ENCODE measurements at places on chromosomes 3 and 15. TPM values are rescaled to one million over a fixed set of nuclear protein-coding genes. Genes with fewer than 3 reads are reported as not detected.

ACP3 gene
- total RNA-seq, result not detected

WDR48 gene
- total RNA-seq, result 22.5 TPM

SLC38A3 gene
- not detected for total RNA-seq

QARS1 gene
- 250 TPM for total RNA-seq

GOLGA6L4 gene
- total RNA-seq, result 0.99 TPM

ST6GAL1 gene
- 109 TPM for total RNA-seq

SLC49A4 gene
- 1.5 TPM for total RNA-seq

IL17RE gene
- 1.3 TPM for total RNA-seq

HYKK gene
- total RNA-seq, result 1.5 TPM

IL17RD gene
- not detected for total RNA-seq

SLCO2A1 gene
- total RNA-seq, result not detected

NLGN1 gene
- total RNA-seq, result not detected

MCF2L2 gene
- total RNA-seq, result 7.2 TPM

DUSP7 gene
- 39.1 TPM for total RNA-seq

EIF5A2 gene
- 10.8 TPM for total RNA-seq

CD200R1 gene
- total RNA-seq, result 6.4 TPM

SNRPA1 gene
- total RNA-seq, result 144 TPM

LRRC15 gene
- total RNA-seq, result not detected

GSK3B gene
- 40.0 TPM for total RNA-seq

SYNPR gene
- not detected for total RNA-seq

EPB42 gene
- total RNA-seq, result not detected

SNAP23 gene
- 49.0 TPM for total RNA-seq

ADGRG7 gene
- total RNA-seq, result 27.0 TPM

KLHL25 gene
- total RNA-seq, result 5.3 TPM

MRPL46 gene
- 28.8 TPM for total RNA-seq

WNT7A gene
- not detected for total RNA-seq

TICRR gene
- total RNA-seq, result 36.5 TPM

PROS1 gene
- not detected for total RNA-seq

OR5K2 gene
- total RNA-seq, result not detected

AADACL2 gene
- total RNA-seq, result not detected

MAP1A gene
- 5.3 TPM for total RNA-seq

ZNF592 gene
- 36.5 TPM for total RNA-seq

GCHFR gene
- 50.6 TPM for total RNA-seq

TMCO5A gene
- not detected for total RNA-seq

COL8A1 gene
- total RNA-seq, result not detected

ALDH1A3 gene
- total RNA-seq, result not detected

LXN gene
- 9.4 TPM for total RNA-seq

VGLL3 gene
- total RNA-seq, result not detected

ADAMTS7 gene
- total RNA-seq, result not detected

ACOX2 gene
- not detected for total RNA-seq

UROC1 gene
- total RNA-seq, result not detected

PLIN1 gene
- total RNA-seq, result not detected

ACSBG1 gene
- total RNA-seq, result 0.66 TPM

SLC15A2 gene
- total RNA-seq, result 3.9 TPM

Measured in activated CD8-positive, alpha-beta T cell treated with anti-CD3 and anti-CD28 coated beads, Interleukin-2, amount 10 ng/mL, durations not matched to agents 7 days and 5 days (primary cell).